ENCODE measurements at places on chromosomes 6 and 20. TPM values are rescaled to one million over a fixed set of nuclear protein-coding genes. Genes with fewer than 3 reads are reported as not detected.

TXLNB gene
- total RNA-seq, result 1.4 TPM

RUNX2 gene
- total RNA-seq, result 24.0 TPM

UST gene
- 7.0 TPM for total RNA-seq

HEY2 gene
- total RNA-seq, result not detected

PSMB1 gene
- total RNA-seq, result 94.2 TPM

HSD17B8 gene
- total RNA-seq, result 22.3 TPM

PROKR2 gene
- total RNA-seq, result not detected

ARHGAP18 gene
- total RNA-seq, result 4.6 TPM

ZNF334 gene
- 0.14 TPM for total RNA-seq

BMP6 gene
- not detected for total RNA-seq

MTCH1 gene
- 142 TPM for total RNA-seq

GRCh38 chr6:113762641-113763040 lies 94.5 kb upstream of the MARCKS start:
- DNase-seq, result no peak

GRCh38 chr6:31016659-31017299 lies 6.5 kb downstream of the MUC22 start:
- DNase-seq, result no peak

DNA sequence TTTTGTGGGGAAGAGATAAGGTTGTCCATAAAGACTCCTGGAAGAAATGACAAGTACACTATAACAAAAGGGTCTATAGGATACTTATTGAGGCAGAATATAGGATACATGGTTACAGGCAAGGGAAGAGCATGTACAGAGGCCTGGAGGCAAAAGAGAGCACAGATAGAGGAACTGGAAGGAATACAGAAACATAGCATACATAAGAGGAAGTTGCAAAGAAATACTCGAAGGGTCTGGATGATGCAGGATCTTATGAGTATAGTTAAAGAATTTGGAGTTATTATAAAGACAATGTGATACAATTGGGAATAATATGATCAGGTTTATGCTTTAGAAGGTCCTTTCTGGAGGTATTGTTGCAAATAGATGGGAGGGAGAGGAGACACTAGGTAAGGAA lies 592.7 kb upstream of the POU3F2 start:
- no peak for DNase-seq

- no peak for DNase-seq
Measured at GRCh38 chr6:91029211-91029610, 442.3 kb upstream of the MAP3K7 start.

GRCh38 chr6:12363651-12364381 lies 73.7 kb downstream of the EDN1 start:
- no peak for DNase-seq

GRCh38 chr6:131003488-131004386 lies 59.3 kb downstream of the EPB41L2 start:
- no peak for DNase-seq

DNA sequence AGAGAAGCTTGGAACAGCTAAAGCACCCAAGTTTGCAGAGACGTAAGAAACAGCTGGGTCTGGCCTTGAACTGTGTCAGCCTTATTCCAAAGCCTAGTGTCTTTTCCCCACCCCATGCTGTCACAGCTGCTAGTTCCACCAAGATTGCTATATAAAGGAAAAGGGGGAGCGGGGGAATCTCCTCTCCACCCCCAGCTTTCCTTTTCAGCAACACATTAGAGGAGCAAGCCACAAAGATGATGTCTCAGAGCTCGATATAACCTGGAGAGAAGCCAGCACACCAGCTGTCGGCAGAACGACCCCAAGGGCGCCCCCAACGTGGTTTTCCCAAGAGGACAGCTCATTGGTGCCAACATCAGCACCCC lies 36.5 kb downstream of the ATP9A start:
- DNase-seq, result no peak

DNA sequence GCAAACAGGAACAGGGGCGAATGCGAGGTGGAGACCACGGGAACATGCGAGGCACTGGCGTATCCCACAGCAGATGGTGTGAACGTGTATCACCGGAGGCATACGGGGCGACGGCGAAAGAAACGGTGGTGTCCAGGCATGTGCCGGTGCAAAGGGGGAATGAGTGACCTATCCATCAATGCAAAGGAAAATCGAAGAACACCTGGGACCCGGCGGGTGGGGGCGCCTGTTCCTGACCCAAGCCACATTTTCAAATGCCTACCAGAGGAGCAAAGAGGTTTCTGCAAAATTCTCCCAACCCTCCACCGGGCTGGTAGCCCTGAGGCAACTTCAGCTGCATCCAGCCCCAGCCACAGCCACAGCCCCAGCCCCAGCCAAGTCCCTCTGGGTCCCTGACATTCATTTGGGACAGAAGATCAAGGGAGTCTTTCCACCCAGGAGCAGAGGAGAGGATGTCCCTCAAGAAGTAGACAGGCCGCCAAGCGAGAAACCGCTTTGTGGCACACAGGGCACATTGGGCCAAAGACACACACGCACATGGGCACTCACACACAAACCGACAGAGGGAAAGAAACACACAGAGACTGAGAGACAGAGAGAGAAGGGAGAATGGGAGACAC lies 164.0 kb upstream of the ZNF337 start:
- no peak for DNase-seq

- DNase-seq, result no peak
Measured at GRCh38 chr6:47349931-47350330, 40.2 kb upstream of the TNFRSF21 start.

DNA sequence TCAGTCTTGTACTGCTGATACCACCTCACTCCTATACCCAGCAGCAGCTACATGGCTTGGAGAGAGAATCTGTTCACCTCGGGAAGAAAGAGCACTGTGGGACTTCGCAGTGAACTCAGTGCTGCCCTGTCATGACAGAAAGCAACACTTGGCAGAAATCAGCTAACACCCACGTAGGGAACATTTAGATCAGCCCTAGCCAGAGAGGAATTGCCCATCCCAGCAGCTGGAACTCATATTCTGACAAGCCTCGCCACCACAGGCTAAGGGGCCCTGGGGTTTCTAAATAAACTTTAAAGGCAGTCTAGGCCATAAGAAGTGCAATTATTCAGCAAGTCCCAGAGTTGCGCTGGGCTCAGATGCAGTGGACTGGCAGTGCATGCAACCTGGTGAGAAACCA lies 1266.8 kb downstream of the GRIK2 start:
- DNase-seq, result no peak

GRCh38 chr6:15995493-15995892 lies 133.4 kb upstream of the MYLIP start:
- DNase-seq, result no peak

- DNase-seq, result no peak
Measured at GRCh38 chr6:25407431-25407830, 128.3 kb downstream of the CARMIL1 start.

- no peak for DNase-seq
Measured at GRCh38 chr6:96649926-96650325, 87.0 kb downstream of the FHL5 start.

GRCh38 chr6:34412016-34412415 lies 13.9 kb downstream of the RPS10 start:
- DNase-seq, result no peak

All from CD4-positive, alpha-beta memory T cell (primary cell).